Left lobe of liver (tissue), 2 donors: ENCODE measurements at places on chromosomes 4 and X. TPM values are rescaled to one million over a fixed set of nuclear protein-coding genes. Genes with fewer than 3 reads are reported as not detected.

- DNase-seq = no peak
Measured at GRCh38 chrX:53291596-53291995, 10.2 kb upstream of the IQSEC2 start.

- DNase-seq = no peak
Measured at GRCh38 chrX:133935076-133935475, 50.3 kb downstream of the GPC3 start.

DNA sequence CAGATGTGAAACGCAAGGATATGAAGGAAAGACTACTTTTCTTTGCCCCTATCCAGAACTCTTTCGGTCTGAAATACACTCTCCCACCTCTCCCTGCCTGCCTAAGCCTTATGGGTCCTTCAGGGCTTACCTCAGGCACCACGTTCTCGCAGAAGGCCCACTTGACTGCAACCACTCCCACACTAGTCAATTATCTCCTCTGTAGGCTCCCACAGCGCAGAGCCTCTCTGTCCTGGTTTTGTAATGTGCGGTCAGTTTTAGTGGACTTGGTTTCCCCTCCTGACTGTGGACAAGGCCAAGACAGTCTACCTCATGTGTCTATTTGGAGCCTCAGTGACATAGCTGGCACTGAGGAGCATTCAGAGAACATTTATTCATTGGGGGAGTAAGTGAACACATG lies 11.1 kb downstream of the CNGA2 start:
- no peak for DNase-seq

DNA sequence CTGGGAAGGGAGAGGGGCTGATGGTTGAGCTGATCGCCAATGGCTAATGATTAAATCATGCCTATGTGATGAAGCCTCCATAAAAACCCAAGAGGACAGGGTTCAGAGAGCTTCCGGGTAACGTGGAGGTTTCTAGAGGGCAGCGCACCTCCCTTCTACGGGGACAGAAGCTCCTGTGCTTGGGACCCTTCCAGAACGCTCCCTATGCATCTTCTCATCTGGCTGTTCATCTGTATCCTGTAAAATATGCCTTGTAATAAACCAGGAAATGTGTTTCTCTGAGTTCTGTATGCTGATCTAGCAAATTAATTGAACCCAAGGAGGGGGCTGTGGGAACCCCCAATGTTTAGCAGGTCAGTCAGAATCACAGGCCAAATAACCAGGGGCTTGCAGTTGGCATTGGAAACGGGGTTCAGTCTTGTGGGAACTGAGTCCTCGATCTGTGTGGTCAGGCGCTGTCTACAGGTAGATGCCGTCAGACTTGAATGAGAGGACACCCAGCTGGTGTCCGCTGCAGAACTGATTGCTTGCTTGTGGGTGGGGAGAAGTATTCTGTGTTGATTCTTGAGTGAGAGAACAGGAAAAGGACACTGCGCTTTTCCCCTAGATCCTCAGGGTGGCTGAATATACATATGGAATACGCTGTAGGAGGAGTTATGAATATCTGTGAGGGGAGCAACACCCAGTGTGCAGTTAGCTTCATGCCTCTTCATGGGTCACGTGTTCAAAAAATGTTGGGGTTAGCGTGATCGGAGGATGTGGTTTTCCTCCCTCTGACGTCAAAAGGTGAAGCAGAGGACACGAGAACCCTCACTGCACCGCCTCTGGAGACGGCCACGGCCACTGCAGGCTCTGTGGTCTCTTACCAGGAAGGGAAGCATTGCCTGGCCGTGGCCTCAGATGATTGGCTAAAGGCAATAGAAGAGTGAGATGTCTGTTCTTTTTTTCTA lies 29.2 kb downstream of the HTT-AS start:
- DNase-seq = no peak

ATOH1 gene
- not detected for total RNA-seq

IBSP gene
- not detected for total RNA-seq

- DNase-seq = no peak
Measured at GRCh38 chr4:176540814-176541213, 221.0 kb downstream of the SPCS3 start.

DNA sequence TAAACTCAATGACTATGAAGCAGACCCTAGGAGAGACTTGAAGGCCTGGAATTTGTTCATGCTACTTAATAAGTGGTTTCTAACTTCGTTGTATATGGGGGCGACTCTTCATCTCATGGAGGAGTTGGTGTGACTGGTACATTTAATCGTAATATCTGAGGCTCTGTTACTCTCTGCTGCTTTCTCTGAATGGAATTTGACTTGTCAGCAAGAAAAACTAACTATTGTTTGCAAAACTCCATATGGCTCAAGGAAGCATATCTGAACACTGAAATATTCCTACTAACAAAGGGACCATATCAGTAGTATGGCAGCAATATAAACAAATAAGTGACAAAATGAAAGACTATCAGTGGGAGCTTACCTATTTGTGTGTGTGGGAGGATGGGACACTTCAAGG lies 132.0 kb upstream of the RPS6KA6 start:
- DNase-seq = no peak

CNGA2 gene
- total RNA-seq = not detected

- peak; percentile 96 for DNase-seq
Measured at GRCh38 chr4:145097821-145098674, at the start of the genes ABCE1 and ANAPC10. Gene ABCE1, plus strand, starts transcription at chr4:145098311. Its CDS starts 6,102 bp downstream, at chr4:145104413. Gene ANAPC10, minus strand, starts transcription at chr4:145098196. Its CDS starts 2,097 bp downstream, at chr4:145096099.

GPR143 gene
- 0.78 TPM for total RNA-seq

GRCh38 chrX:18368402-18368801 lies 13.9 kb upstream of the SCML2 start:
- DNase-seq = no peak

PAGE5 gene
- total RNA-seq = 0.73 TPM

DNA sequence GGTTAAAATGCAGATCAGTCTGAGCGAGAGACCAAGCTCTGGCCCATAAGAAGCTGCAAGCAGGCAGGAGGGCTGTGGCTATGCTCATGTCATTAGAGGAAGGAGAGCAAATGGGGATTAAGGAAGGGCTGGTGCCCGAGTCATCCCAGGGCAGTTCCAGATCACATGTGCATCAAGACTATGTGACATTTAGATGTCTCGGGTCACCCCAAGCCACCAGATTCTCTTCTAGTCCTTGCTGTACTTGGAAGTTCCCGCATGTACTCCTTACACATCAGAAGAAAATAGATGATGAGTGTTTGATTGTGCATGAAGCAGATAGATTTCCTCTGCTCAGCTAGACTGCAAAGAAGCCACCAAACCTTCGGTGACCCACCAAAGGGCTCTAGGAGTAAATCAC lies 42.1 kb upstream of the KLHL34 start:
- DNase-seq = no peak

DNA sequence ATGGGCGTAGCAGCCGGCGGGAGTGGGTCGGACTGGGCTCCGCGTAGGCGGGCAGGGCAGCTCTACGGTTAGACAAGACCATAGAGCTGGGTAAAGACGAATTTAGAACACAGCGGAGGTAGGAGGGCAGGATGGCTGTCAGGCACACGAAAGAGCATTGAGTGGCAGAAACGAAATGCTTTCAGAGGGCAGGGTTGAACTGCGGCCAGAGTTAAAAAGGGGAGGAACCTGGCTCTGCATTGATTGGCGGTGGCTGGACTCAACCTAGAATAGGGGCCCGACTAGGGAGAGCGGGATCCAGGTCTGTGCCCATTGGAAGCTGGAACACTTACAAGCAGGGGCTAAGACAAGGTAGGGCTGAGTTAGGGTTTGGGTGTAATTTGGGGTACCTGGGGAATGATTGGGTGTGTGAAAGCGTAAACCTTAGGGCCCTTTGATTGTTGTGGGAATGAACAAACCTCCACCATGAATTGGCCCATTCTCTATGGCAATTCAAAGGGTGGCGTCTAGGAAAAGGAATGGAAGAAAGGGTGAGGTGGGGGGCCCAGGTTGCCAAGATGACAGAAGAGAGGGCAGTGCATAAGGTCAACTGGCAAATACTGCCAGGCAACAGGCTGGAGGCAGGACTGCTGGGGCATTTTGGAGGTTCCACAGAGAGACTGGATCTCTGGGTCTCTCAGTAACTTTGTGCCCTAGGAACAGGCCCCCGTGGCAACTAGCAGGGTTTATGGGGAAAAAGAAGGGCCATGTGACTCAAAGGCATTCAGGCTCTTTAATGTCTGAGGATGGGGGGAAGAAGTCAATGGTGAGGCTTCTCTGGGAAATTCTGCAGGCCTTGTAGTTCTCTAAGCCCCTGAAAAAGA lies 911 bp upstream of the ELK1 start:
- DNase-seq = no peak

DNA sequence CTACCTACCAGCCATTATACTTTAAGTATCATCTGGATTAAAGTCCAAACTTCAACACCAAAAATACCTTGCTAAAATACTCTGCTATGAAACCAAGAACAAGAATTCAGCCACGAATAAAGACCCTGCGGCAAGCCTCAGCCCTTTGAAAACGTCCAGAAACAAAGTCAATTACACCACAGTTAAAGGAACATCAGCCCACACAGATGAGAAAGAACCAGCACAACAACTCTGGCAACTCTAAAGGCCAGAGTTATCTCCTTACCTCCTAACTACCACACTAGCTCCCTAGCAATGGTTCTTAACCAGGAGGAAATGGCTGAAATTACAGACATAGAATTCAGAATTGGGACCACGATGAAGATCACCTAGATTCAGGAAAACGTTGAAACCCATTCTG lies 23.4 kb downstream of the ABCB7 start:
- DNase-seq = no peak

DNA sequence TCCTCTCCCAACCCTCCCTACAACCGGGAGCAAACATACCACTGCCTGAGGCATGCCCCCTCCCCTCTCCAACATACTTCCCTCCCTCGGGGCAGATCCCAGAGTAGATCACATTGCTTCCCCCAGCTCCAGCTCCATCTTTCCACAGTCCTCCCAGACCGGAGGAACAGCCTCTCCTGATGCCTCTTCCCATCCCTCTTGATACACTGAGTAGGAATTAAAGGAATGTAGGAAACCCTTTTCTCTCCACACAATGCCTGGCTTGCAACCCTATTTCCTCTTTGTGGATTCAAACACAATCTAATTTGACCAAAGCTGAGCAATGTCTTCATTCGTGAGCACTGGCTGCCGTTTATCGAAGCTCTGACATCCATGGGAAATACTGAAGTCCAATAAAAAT lies 339.8 kb downstream of the BCOR start:
- DNase-seq = no peak

BEX1 gene
- 0.43 TPM for total RNA-seq

GRCh38 chr4:118823471-118823870 lies 12.5 kb downstream of the SEC24D start:
- peak; percentile 82 for DNase-seq

DNA sequence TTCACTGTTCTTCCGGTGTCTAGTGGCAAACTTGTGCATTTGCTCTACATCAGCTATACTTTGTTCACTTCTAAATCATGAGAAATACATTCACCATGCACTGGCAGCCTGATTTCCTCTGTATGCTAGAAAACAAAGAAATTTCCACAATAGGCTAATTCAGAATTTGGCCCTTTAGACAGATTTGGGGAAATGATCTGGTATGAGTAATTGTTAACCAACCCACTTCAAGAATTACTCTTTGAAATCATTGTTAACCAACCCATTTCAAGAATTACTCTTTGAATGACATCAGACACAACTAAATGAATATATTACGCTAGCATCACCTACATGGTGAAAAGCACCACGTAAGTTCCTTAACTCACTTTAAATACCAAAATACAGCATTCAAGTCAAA lies 14.6 kb downstream of the APBB2 start:
- DNase-seq = no peak

DNA sequence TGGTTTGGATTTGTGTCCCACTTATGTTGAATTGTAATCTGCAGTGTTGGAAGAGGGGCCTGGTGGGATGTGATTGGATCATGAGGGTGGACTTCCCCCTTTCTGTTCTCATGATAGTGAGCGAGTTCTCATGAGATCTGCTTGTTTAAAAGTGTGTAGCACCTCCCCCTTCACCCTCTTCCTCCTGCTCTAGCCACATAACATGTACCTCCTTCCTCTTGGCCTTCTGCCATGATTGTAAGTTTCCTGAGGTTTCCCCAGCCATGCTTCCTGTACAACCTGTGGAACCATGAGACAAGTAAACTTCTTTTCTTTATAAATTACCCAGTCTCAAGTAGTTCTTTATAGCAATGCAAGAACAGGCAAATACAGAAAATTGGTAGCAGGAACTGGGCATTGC lies 138.7 kb downstream of the INPP4B start:
- DNase-seq = no peak

DNA sequence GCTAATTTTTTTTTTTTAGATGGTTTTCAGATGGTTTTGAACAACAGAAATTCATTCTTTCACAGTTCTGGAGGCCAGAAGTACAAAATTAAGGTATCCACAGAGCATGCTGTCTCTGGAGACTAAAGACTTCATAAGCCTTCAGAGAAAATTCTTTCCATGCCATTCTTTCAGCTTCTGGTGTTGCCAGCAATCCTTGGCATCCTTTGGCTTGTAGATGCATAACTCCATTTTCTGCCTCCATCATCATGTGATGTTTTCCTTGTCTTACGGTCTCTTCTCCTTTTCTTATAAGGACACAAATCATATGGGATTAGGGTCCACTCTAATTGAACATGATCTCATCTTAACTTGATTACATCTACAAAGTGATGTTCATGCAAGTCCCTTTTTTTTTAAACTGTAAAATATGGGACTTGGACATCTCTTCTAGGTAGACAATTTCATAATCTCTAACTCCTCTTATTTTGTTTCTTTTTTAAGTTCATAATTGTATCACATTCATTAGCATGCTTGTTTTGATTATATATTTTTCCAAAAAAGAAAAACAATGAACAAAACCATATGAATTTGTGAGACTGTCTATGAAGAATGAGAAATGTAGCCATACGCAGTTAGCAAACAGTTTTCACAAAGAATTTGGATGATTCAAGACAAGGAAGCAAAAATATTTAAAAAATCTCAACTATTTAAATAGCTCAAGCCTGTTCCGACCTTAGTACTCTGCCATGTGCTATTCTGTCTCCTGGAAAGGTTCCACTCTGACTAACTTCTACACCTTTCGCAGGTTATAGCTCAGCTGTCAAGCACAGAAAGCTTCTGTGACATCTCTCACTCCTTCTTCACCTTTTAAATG lies 53.1 kb upstream of the GIMD1 start:
- DNase-seq = no peak

PRPS2 gene
- total RNA-seq = 13.6 TPM

- DNase-seq = no peak
Measured at GRCh38 chrX:9362363-9362928, 102.4 kb upstream of the TBL1X start.

CENPVL1 gene
- not detected for total RNA-seq

DNA sequence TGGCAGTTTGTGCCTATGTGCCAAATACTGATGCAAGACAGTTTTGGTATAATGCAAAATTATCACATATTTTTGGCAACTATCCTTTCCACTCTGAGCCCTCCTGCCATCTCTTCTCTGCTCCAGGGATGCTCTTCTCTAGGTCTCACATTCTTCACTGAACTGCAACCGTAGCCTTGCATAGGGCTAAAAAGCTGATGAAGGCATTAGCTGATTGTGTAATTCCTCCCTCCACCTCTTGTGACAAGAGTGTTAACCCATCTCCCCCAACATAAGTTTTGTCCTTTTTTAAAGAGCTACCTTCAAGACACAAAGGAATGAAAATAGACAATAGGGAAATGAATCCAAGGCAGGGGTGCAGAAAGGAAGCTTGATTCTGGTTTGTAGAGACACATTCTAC lies 33.1 kb upstream of the ANK2 start:
- no peak for DNase-seq

GRCh38 chr4:103074744-103075434 lies 1.7 kb downstream of the SLC9B2 start:
- no peak for DNase-seq

RIBC1 gene
- total RNA-seq = 0.38 TPM

GRCh38 chr4:70062000-70062399 lies 11.8 kb downstream of the HTN1 start:
- DNase-seq = no peak
